Stimulated activated CD8-positive, alpha-beta memory T cell treated with anti-CD3 and anti-CD28 coated beads, Interleukin-7, amount 100 ng/mL, for 4 hours (primary cell): ENCODE measurements at places on chromosomes 1 and 21.

DNA sequence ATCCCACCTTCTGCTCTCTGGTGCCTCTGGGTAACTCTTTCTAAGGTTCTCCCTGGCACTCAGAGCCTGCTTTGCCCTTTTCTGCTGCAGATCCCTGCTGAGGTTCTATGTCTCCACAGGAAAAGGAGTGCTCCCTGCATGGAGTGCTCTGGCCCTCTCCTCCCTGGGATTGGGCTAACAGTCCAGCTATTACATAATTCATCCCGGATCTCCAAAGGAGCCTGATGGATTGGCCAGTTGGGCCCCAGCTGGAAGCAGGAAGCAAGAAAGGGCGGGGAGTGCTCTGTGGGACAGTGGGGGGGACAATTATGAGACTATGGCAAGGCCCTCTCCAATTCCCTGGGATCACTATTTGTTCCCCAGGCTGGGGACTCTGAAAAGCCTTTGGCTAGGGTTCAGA, 51.9 kb upstream of the GOLT1A start:
- no peak for DNase-seq

GRCh38 chr1:166139735-166140134, 27.1 kb downstream of the FAM78B start:
- no peak for DNase-seq

GRCh38 chr1:22204057-22204840, 61.4 kb upstream of the WNT4 start:
- DNase-seq, result no peak

- no peak for DNase-seq
Observed at GRCh38 chr1:40564506-40564905, 33.1 kb downstream of the ZNF684 start.

GRCh38 chr1:42177541-42177981, 13.0 kb upstream of the GUCA2A start:
- DNase-seq, result no peak

DNA sequence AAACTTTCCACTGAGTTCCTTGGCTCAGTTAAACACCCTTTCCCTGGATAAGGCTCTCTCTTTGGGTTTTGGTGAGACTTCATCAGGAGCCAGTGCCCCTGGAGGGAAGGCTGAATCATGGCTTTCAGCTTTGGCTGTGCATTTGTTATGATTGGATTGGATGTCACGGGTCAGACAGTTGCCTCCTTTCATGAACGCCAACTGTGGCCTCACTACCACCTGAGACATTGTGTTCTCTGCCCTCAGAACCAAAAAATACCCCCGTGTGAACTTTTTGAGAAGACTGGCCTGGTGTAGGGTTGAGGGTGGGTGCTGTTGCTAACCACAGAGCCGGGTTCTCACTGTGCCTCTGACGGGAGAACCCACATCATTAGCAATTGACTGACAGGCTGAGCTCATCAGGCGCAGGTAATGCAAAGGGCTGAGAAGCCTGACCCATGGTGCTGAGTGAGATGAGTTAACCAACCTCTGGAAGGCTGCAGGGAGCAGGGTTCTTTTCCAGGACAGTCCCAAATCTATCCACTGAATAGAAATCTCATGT, 65.6 kb downstream of the HHAT start:
- no peak for DNase-seq

DNA sequence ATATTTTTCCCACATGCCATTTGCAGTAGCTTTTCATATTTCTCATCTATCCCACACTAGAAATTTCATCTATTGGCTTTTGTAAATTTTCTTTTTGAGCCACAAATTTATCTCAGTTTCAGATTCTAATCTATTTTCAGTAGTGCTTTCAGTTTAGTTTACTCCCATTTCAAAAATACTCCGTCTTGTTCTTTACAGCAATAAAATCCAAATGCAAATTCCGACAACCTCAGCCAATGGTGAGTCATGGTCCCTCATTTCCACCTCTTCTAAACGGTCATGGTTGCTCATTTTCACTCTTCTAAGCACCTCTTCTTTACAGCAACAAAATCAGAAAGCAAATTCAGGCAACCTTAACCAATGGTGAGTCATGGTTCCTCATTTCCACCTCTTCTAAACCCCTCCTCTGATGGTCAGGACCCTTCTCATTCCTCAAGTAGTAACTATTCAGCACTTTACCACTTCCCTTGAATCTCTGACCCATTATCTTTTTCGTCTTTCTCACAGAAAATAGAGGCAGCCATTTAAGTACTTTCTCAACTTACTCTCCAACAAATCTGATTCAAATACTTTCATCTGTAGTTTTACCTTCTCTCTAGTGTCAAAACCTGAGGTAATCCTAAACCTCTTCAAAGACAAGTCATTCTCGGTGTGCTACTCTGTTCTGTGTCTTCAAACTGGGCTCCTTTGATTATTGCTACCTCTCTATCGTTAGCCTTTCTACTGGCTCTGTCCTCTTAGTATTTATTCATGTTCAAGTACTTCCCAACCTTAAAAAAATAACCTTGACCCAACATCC, 34.4 kb downstream of the C21orf91 start:
- peak; percentile 35 for DNase-seq

DNA sequence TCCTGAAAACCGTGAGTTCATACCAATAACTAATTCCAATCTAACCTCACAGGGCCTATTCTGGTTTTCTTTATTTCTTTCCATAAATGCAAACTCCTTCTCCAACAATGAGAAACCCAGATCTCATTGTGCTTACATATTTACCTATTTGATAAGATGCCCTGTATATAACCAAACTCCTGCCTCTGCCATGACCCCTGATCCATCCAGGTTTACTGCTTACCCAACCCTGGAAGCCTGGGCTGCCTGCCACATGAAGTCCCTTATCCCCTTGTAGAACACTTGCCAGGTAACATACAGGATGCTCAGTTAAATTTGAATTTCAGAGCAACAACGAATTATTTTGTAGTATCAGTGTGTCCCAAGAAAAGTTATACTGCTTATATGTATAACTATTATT, 766.1 kb downstream of the LTN1 start:
- no peak for DNase-seq
